ENCODE measurements at places on chromosomes 4 and X. TPM values are rescaled to one million over a fixed set of nuclear protein-coding genes. Genes with fewer than 3 reads are reported as not detected.

GRCh38 chr4:63788271-63788670, 621.0 kb downstream of the TECRL start:
- no peak for DNase-seq
- no peaks in the 10 kb centered on the region for H3K4me1 ChIP-seq
- H3K27me3 ChIP-seq = peaks cover 1% of the 10 kb centered on the region
- H3K4me3 ChIP-seq = no peak overlapping the region
- H3K27ac ChIP-seq = no peak overlapping the region

SERPINA7 gene
- not detected for total RNA-seq

DNA sequence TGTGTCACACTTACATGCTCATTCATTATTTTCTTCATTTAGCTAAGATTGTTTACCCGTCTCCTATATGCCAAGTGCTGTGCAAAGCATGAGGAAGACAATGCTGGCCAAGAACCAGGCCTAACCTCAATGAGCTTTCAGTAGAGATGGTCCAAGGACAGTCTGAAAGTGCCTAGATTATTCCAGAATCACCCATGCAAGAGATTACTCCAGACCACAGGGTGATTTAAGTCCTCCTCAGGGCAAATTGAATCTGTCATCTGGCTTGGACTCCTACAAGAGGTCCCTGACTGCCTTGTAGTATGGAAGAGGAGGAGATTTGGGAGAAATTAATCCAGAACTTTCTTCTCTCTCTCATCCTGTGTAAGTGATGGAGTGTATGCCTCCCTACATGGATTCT, 99.4 kb upstream of the NDP start:
- no peak overlapping the region for H3K27ac ChIP-seq
- H3K4me3 ChIP-seq = no peak overlapping the region

CD38 gene
- 152 TPM for total RNA-seq

GRCh38 chrX:97867266-97867665, 983.6 kb downstream of the RPA4 start:
- no peaks in the 10 kb centered on the region for H3K27me3 ChIP-seq
- no peaks in the 10 kb centered on the region for H3K36me3 ChIP-seq
- H3K27ac ChIP-seq = no peak overlapping the region
- no peaks in the 10 kb centered on the region for H3K4me1 ChIP-seq

DNA sequence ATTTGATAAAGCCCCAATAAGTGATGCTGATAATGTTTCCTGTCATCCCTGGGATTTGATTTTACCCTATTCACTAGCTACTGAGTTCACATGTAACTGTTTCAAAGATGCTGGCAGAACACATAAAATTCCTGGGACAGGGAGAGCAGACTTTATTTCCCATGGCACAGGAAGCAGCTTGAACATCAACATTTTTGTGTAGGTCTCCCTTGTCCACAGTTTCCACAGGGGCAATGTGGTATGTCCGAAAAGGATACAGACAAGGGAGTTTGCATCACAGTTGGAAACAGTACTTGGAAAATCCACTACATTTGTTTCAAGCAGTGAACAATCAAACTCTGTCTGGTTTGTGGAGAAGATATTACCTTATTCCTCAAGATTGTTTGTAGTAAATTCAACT, 129.2 kb upstream of the KLHL4 start:
- H3K4me1 ChIP-seq = no peaks in the 10 kb centered on the region
- no peak for DNase-seq
- no peaks in the 10 kb centered on the region for H3K36me3 ChIP-seq
- no peak overlapping the region for H3K4me3 ChIP-seq
- no peaks in the 10 kb centered on the region for H3K27me3 ChIP-seq

DNA sequence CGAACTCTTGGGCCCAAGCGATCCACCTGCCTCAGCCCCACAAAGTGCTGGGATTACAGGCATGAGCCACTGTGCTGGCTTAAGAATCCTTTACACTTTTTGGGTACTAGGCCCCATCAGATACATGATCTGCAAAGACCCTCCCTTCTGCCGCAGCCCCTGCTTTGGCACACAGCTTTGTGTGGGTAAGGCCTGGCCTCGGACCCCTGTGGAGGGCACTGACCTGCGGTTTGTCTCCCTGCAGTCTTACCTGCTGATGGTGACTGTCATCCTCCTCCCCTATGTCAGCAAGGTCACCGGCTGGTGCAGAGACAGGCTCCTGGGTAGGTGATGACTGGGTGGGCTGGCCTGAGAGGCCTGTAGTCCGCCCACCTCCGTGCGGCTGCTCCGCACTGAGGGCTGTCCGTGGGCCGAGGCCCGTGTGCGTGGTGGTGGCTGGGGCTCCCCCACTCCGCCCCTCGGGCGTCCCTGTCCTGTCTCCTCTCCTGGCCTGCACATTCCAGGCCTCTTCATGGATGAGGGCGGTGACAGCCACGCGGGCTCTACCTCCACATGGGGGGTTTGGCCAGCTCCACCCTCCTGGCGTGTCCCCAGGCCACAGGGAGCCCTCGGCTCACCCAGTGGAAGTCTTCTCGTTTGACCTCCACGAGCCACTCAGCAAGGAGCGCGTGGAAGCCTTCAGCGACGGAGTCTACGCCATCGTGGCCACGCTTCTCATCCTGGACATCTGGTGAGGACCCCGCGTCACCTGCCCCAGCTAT, 18.0 kb downstream of the DGKQ start:
- H3K27ac ChIP-seq = no peak overlapping the region
- no peaks in the 10 kb centered on the region for H3K4me1 ChIP-seq
- H3K4me3 ChIP-seq = no peak overlapping the region
- H3K27me3 ChIP-seq = no peaks in the 10 kb centered on the region
- peaks cover 4% of the 10 kb centered on the region for H3K36me3 ChIP-seq

- H3K27me3 ChIP-seq = peaks cover 4% of the 10 kb centered on the region
- no peaks in the 10 kb centered on the region for H3K36me3 ChIP-seq
- no peak overlapping the region for H3K27ac ChIP-seq
- H3K4me3 ChIP-seq = no peak overlapping the region
- DNase-seq = no peak
Measured at GRCh38 chr4:111847296-111848008, 297.8 kb upstream of the FAM241A start.

- H3K36me3 ChIP-seq = peaks cover 18% of the 10 kb centered on the region
- H3K27ac ChIP-seq = peak overlapping the region; percentile 63
- peak overlapping the region; percentile 100 for H3K4me3 ChIP-seq
- peaks cover 53% of the 10 kb centered on the region for H3K4me1 ChIP-seq
Measured at GRCh38 chr4:1873776-1874175, 2.6 kb downstream of the NSD2 start.

- no peak overlapping the region for H3K4me3 ChIP-seq
- H3K36me3 ChIP-seq = no peaks in the 10 kb centered on the region
- no peak for DNase-seq
- no peaks in the 10 kb centered on the region for H3K27me3 ChIP-seq
- no peak overlapping the region for H3K27ac ChIP-seq
Measured at GRCh38 chr4:77344001-77344400, 187.0 kb downstream of the CCNG2 start.

DNA sequence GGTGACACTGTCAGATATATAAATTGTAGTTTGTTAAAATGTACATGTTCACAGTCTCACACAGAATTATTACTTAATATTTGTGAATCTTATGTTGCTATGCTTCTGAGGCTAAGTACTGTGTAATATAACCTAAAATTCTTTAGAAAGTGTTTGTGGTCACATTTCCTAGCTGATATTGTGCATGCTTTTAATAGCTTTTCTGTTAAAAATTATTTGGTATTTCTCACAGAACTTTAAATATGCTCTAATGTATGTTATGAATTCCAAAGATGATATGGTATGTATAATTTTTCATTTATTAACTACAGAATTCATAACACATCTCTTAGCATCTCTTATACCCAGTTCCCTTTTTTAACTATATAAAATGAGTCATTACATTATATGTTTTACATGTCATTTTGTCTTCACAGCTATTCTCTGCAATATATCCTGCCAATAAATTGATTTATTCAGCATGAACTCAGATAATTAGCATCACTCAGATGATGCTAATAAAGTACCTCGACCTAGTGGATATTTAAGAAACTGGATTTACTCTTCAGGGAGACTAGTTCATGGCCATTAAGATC, 9.3 kb downstream of the PTPN13 start:
- no peak overlapping the region for H3K27ac ChIP-seq
- peaks cover 28% of the 10 kb centered on the region for H3K27me3 ChIP-seq

DNA sequence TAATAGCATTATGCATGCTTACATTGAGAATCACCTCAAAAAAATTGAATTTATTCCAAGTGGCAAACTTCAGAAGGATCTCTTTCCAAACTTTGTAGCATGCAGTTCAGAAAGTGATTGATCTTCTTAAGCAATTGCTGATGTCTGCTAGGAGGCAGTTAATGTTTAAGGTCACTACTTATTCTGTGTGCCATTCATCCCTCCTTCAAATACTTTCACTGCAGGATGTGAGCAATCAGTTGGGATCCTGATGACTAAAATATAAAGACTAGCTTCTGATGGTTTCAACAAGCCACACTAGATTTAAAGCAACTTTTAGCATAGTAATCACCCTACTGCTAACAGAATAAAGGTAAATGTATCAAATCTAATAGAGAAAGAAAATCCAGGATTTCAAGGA, 414.1 kb downstream of the ADGRL3 start:
- H3K4me1 ChIP-seq = no peaks in the 10 kb centered on the region
- H3K36me3 ChIP-seq = no peaks in the 10 kb centered on the region
- DNase-seq = no peak
- H3K27me3 ChIP-seq = no peaks in the 10 kb centered on the region

GRCh38 chr4:11614426-11614825, 185.7 kb upstream of the HS3ST1 start:
- no peak for DNase-seq
- no peak overlapping the region for H3K27ac ChIP-seq
- no peaks in the 10 kb centered on the region for H3K27me3 ChIP-seq
- H3K36me3 ChIP-seq = no peaks in the 10 kb centered on the region
- H3K4me3 ChIP-seq = no peak overlapping the region

OTC gene
- total RNA-seq = not detected

DNA sequence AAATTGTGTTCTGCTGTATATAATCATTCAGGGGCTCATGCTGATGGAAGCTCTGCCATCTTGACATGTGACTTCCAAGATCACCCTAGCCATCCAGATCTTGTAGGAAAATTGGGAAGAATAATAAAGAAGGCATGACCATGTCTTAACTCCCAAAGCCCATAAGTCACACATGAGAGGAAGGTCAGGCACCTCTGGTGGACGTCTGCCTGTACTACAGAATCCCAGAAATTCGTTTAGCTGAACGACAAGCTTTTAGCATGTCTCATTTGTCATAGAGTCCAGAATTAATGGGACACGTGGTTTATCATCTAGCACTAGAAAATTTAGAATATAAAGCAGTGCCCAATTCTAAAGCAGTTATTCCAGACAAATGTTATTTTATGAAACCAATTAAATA, 212.7 kb downstream of the CENPC start:
- no peaks in the 10 kb centered on the region for H3K36me3 ChIP-seq
- peaks cover under 1% of the 10 kb centered on the region for H3K4me1 ChIP-seq
- DNase-seq = no peak
- H3K4me3 ChIP-seq = no peak overlapping the region
- no peak overlapping the region for H3K27ac ChIP-seq

THAP9 gene
- 2.3 TPM for total RNA-seq

DNA sequence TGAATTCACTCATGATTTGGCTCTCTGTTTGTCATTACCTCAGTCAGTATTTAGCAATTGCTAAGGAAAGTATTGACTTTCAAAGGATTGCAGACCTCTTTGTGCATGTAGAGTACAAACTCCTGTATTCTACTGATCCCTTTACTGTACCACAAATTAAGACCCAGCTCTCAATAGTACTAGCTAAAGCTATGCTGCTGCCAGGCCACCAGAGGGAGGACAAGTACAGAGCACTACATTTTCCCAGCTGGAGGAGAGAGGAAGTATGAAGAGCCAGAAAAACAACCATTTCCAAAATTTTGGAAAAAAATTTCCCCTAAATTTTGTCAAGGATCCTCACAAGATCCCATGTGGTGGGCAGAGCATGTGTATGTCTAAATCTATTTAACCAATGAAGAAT, 175.0 kb upstream of the MTMR8 start:
- H3K36me3 ChIP-seq = no peaks in the 10 kb centered on the region
- DNase-seq = no peak
- H3K4me3 ChIP-seq = no peak overlapping the region
- no peaks in the 10 kb centered on the region for H3K27me3 ChIP-seq

MAGEA8 gene
- total RNA-seq = not detected

- no peaks in the 10 kb centered on the region for H3K36me3 ChIP-seq
- no peak overlapping the region for H3K4me3 ChIP-seq
- DNase-seq = no peak
- no peak overlapping the region for H3K27ac ChIP-seq
Measured at GRCh38 chr4:149031399-149031798, 589.2 kb upstream of the NR3C2 start.

- no peak for DNase-seq
- no peaks in the 10 kb centered on the region for H3K36me3 ChIP-seq
- no peak overlapping the region for H3K27ac ChIP-seq
- H3K27me3 ChIP-seq = peaks cover 2% of the 10 kb centered on the region
Measured at GRCh38 chr4:165610679-165611437, 232.1 kb downstream of the CPE start.

GRCh38 chr4:98517218-98518021, 141.0 kb downstream of the TSPAN5 start:
- peak overlapping the region; percentile 41 for H3K27ac ChIP-seq
- no peak for DNase-seq
- peaks cover 84% of the 10 kb centered on the region for H3K4me1 ChIP-seq
- H3K27me3 ChIP-seq = no peaks in the 10 kb centered on the region
- peak overlapping the region; percentile 7 for H3K4me3 ChIP-seq

NWD2 gene
- total RNA-seq = not detected

VSIG4 gene
- total RNA-seq = not detected

CYSLTR1 gene
- total RNA-seq = 13.9 TPM

- DNase-seq = no peak
- H3K27ac ChIP-seq = no peak overlapping the region
- H3K27me3 ChIP-seq = no peaks in the 10 kb centered on the region
- peaks cover 9% of the 10 kb centered on the region for H3K36me3 ChIP-seq
- no peak overlapping the region for H3K4me3 ChIP-seq
Measured at GRCh38 chrX:7077241-7078230, 70.0 kb upstream of the STS start.

DNA sequence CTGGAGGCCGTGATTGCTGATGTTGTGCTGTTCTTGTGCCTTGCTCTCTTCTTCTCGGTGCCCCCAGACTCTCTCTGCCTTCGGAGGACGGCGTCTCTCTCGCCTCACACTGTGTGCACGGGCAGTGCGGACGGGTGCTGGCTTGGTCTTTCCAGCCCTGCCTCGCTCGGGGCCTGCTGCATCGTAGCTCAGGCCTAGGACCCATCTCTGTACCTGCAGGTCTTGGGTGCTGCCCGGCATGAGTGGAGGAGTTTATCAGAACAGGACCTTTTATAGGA, 18.2 kb downstream of the RGS12 start:
- no peak for DNase-seq
- no peak overlapping the region for H3K4me3 ChIP-seq
- H3K27ac ChIP-seq = no peak overlapping the region
- H3K4me1 ChIP-seq = no peaks in the 10 kb centered on the region

EGF gene
- total RNA-seq = not detected

TMEM150C gene
- total RNA-seq = not detected

GRCh38 chrX:18995221-18995620, 11.3 kb upstream of the PHKA2 start:
- no peak overlapping the region for H3K27ac ChIP-seq
- H3K27me3 ChIP-seq = no peaks in the 10 kb centered on the region
- no peak overlapping the region for H3K4me3 ChIP-seq
- no peaks in the 10 kb centered on the region for H3K36me3 ChIP-seq
- no peak for DNase-seq
- no peaks in the 10 kb centered on the region for H3K4me1 ChIP-seq

All from activated T-helper 1 cell treated with anti-CD3 and anti-CD28 coated beads, Interleukin-12 subunit alpha, Interleukin-12 subunit beta, Interleukin-2, Interleukin-4 antibody, amounts not matched to agents 30 ng/mL and 10 ng/mL and 1 ng/mL, durations not matched to agents 14 hours and 24 hours and 36 hours (primary cell).